Activated CD4-positive, alpha-beta T cell treated with anti-CD3 and anti-CD28 coated beads, Interleukin-2, amount 50 U/mL, for 1 hour (primary cell): ENCODE measurements at places on chromosomes 7 and 10.

- DNase-seq: no peak
These were observed 195.6 kb downstream of the SUGCT start for GRCh38 chr7:40330408-40330807.

DNA sequence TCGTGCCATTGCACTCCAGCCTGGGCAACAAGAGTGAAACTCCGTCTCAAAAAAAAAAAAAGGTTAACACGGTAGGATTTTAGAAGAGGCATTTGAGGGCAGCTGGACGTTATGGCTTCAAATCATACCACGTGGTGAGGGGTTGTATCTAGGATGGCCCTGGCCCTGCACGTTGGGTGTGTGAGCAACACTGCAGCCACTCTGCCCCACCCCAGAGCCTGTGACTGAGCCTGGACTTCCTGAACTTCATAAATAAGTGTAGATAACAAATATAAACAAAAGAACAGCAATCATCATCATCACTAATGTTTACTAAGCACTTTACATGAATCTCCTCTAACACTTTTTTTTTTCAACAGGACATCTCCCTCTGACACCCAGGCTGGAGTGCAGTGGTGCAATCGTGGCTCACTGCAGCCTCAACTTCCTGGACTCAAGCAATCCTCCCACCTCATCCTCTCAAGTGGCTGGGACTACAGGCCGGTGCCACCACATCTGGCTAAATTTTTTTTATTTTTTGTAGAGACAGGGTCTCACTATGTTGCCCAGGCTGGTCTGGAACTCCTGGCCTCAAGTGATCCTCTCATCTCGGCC, 169.5 kb upstream of the FRMD4A start:
- no peak for DNase-seq

GRCh38 chr10:7567911-7568620, 98.7 kb downstream of the ITIH5 start:
- DNase-seq: no peak

DNA sequence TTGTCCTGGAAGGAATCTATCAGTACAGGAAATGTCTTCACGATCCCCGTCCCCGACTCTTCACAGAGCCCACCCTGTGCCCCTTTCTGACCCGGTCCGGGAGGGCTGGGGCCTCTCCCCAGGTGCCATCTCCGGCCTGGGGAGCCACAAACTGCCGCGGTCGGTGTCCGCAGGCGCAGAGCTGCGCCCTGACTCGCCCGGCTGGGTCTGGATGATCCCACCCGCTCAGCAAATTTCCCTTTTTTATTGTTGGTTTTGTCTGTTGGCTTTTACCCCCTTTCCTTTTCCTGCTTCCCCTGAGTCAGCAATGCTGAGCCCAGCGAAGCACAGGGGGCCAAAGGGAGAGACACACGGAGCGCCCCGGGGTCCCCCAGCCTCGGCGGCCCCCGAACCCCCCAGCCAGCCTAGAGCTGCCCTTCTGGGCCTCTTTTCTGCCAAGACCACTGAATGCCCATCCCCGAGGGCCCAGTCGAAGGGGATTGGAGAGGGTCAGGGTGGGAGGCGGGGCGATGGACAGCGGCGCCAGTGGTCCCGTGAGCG, 30.9 kb downstream of the LEP start:
- no peak for DNase-seq

GRCh38 chr10:580778-581177, 108.7 kb downstream of the DIP2C start:
- DNase-seq: no peak

- no peak for DNase-seq
These were observed 68.6 kb downstream of the ZMIZ1 start for GRCh38 chr10:79137300-79137756.

GRCh38 chr10:71244431-71245419, 32.4 kb downstream of the UNC5B start:
- no peak for DNase-seq

GRCh38 chr10:6990891-6991290, 410.8 kb upstream of the PRKCQ start:
- no peak for DNase-seq

- no peak for DNase-seq
These were observed 113.3 kb upstream of the BMPER start for GRCh38 chr7:33792041-33792440.

GRCh38 chr7:3415861-3416312, 114.8 kb downstream of the SDK1 start:
- no peak for DNase-seq

DNA sequence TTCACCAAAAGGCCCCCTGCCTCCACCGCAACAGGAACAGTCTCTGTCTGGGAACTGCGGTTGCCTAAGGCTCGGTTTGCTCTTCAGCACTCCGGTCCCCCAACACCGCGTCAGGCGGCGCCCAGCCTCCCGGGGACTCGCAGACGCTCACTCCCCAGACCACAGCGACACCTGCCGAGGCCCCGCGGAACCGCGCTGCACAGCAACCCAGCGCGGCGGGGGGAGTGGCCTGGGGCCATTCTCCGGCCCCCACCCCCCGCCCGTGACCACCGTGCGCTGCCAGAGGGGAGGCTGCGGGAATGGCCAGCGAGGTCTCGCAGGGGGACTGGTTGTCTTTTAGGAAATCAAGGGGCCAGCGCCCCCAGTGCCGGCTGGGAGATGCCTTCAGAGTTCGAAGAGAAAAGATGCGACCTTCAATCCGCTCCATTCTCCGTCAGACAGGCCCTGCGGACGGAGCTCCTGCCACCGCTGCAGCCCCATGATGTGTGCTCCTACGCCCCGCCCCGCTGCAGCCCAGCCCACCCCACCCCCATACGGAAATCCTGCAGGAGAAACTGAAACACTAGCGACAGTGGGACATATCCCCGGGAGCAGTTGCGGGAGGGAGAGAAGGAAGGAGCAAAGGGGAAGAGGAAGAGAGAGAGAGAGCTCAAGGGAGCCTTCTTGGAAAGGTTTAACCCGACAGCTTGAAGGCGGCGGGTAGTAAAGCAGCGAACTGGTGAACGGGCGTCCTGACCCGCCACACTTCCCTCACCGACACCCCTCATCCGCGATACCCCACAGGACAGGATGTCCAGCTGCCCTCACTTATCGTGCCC, 137.4 kb upstream of the CDCA7L start:
- peak; percentile 79 for DNase-seq

DNA sequence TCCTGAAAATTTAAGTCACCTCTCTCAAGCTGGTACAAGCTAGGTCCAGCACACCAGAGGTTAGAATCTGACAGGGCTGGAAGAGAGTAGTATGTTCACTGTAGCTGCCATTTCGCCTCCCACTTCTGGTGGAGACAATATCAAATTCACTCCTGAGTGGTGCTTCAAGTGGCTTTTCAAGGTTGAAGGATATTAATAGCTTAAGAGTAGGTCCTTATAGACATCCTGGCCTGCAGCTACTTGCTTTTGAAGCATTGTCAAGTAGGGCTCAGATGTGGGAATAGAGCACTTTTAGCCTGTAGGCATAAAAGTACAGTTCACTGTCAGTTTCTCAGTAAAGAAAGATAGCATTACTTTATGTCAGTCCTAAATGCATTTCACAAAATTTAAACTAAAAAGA, 270.5 kb upstream of the PLPP4 start:
- DNase-seq: no peak

DNA sequence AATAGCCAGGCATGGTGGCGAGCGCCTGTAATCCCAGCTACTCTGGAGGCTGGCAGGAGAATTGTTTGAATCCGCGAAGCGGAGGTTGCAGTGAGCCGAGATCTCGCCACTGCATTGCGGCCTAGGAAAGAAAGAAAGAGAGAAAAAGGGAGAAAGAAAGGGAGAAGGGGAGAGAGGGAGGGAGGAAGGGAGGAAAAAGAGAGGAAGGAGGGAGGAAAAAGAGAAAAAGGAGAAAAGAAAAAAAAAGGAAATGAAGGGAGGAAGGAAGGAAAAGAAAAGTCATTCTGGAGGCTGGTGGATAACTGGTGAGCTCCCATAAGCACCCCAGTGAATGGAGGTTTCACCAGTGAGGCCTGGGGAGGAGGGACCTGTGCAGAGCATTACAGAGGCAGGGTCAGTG, 7.6 kb upstream of the OGDHL start:
- DNase-seq: no peak

GRCh38 chr10:122288262-122288661, 17.2 kb downstream of the BTBD16 start:
- no peak for DNase-seq

- DNase-seq: no peak
These were observed 23.9 kb downstream of the NT5C3A start for GRCh38 chr7:33038639-33039038.

DNA sequence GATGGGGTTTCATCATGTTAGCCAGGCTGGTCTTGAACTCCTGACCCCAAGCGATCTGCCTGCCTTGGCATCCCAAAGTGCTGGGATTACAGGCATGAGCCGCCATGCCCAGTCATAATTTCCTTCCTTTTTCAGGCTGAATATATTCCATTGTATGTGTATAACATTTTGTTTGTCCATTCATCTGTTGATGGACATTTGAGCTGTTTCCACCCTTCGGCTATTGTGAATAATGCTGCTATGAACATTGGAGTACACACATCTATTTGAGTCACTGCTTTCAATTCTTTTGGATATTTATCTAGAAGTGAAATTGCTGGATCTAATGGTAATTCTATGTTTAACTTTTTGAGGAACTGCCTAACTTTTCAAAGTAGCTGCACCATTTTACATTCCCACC, 34.6 kb downstream of the TLX1 start:
- no peak for DNase-seq

- DNase-seq: no peak
These were observed 269 bp downstream of the CALD1 start for GRCh38 chr7:134779741-134780065.

DNA sequence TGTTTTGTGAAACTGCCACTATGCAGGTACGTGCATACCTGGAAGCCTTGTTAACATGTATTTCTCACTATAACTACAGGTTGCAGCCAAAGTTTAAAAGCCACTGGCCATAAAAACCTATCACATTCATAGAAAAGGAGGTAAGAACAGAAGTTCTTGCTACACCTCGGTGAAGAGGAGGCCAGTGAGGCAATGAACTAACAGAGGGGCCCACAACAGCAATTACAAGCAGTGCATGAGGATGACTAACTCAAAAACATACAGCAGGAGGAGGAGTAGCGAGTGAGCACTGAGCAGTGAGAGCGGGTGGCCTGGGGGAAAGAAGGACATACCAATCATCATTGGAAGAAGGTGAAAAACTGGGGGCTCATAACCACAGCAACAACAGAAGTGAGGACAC, 51.6 kb downstream of the NUDCD3 start:
- DNase-seq: no peak

DNA sequence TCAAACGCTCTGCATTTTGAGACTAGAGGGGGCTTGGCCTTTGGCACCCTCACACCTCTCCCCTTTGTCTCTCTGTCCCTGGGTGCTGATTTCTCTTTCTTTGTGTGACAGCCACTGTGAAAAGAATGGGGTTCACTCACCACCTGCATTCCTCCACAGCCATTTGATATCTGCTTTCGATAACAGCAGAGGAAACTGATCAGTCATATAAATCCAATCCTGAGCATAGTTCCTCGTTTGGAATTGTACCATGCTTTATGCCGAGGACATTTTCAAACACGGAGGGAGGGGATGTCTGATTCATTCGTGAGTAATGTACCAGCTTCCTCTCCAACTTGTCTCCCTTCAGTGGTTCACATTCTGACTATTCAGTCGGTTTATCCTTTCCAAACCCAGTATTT, 15.8 kb downstream of the MET start:
- no peak for DNase-seq

GRCh38 chr7:157544226-157544625, 207.4 kb downstream of the DNAJB6 start:
- no peak for DNase-seq

- no peak for DNase-seq
These were observed 12.0 kb downstream of the FXYD4 start for GRCh38 chr10:43383204-43383971.

DNA sequence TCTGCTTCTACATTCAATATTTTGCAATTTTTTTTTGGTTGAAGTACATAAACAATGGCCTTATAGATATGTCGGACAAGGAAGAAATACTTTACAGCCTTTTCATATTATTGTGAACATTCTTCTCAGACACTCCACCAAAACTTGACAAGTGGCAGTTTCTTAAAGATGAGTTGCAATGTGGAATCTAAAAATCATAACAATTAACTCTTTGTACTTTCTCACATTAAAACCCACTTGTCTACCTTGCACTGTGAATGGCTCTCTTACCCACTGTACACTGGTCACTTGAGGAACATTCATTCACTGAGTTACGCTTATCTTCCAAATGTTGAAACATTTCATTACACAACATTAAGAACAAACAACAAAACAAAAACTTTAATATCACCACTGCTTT, 44.2 kb downstream of the ARHGAP12 start:
- no peak for DNase-seq

DNA sequence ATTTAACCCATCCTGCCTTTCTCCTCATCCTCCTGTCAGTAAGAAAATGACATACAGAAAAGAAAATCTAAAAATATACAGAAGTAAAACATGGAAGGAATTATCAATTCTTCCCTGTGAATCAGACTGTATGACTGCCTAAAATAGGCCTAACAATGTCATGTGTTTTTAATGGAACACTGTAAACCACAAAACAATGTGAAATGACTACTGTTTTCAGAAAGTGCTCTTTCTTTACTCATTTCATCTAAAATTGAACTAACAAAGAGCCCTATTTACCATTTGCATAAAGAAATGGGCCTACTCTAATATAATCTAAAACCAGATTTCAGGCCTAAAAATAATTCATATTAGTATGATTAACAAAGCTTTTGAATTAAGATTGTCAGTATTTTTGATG, 35.7 kb downstream of the SEMA3E start:
- no peak for DNase-seq
